Fibroblast of the aortic adventitia (primary cell): ENCODE measurements at places on chromosomes 3 and 15. TPM values are rescaled to one million over a fixed set of nuclear protein-coding genes. Genes with fewer than 3 reads are reported as not detected.

TRIM71 gene
- not detected in 2 replicates for total RNA-seq

PLA2G4D gene
- not detected in 2 replicates for total RNA-seq

GLT8D1 gene
- total RNA-seq, result 71.1 and 107 TPM in 2 replicates

TRH gene
- 2.5 TPM in 1 of 2 replicates, not detected in the other for total RNA-seq

GOLGA8G gene
- not detected in 2 replicates for total RNA-seq

CRYGS gene
- 1.3 TPM in 1 of 2 replicates, not detected in the other for total RNA-seq

MCF2L2 gene
- 0.09 TPM in 1 of 2 replicates, not detected in the other for total RNA-seq

RFT1 gene
- total RNA-seq, result 13.9 and 15.4 TPM in 2 replicates

ZMYND10 gene
- 0.81 and 0.82 TPM in 2 replicates for total RNA-seq

FRG2C gene
- not detected in 2 replicates for total RNA-seq

PP2D1 gene
- not detected in 2 replicates for total RNA-seq

DNA sequence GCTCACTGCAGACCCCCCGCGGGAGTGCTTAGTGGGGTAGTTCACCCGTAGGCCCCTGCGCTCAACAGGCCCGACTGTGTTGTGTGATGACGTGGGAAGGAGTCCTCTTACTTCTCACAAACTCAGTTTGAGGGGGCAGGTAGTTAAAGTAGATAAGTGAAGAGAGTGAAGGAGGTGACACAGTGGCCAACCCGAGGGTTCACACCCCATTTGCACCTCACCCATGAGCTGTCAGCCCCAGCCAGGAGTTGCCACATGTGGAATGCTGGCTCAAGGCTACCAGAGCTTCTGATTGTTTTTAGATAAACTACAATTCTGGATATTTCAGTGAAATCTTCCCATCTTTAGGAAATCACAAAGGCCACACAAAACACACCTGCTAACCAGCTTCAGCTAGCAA, 64.1 kb upstream of the ABHD17C start:
- DNase-seq, result no peak

DNA sequence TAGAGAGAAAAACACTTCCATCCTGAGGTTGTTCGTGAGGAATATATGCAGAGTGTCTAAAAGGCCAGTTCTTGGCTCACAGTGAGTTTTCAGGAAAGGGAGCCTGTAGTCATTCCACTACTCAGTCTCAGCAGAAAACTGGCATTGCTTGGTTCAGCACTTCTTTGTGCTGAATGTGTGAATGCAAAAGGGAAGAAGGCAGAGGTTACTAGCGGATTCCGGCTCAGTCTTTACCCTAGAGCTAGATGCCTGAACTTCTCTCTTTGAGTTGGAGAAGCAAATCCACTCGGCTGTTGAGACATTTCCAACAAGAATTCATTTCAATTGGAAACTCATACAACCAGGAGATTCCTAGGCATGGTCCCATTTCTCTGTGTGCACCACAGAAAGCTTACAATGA, 23.1 kb upstream of the FRMD4B start:
- no peak for DNase-seq

DNA sequence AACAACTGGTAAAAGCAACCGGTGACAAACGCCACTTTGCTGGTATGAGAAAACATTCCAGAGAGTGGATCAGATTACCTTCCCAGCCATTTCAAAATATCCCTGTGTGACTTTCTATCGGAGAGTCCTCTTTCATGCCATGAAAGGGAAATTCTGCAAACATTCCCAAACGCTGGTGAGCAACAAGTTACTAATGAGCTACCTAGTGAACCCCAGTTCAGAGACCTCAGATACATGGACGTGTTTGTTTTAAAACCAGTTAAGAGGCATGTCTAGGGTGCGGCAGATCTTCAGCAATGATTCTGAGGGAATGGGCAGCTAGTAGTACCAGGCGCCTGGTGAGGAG, 418.2 kb upstream of the NR2F2 start:
- DNase-seq, result no peak

DNA sequence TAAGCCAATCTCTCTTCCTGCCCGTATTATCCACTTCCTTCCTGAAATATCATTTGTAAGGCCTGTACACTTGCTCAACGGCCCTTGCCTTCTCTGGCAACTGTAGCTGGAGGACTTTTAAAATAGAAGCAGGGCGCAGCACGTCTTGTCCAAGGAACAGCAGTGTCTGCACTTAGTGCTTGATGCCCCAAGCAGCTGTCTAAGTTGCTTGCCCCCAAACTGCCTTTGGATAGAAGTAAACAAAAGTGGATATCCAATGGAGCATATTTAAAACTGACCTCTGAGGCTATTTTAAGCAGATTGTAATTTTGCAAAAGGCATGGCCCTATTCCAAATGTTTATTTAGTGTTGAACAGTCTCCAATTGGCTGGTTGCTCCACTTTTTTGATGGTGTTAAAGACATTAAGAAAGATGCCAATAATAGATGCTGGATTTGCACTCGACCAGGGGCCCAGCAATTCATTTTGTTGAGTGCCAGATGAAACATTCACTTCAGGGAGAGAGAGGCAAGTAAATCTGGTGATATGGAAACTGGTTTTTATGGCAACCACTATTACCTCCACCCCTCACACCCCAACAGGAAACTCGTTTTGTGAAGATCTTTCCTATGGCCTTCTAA, 526.8 kb upstream of the TBL1XR1 start:
- peak; percentile 61 for DNase-seq

DNA sequence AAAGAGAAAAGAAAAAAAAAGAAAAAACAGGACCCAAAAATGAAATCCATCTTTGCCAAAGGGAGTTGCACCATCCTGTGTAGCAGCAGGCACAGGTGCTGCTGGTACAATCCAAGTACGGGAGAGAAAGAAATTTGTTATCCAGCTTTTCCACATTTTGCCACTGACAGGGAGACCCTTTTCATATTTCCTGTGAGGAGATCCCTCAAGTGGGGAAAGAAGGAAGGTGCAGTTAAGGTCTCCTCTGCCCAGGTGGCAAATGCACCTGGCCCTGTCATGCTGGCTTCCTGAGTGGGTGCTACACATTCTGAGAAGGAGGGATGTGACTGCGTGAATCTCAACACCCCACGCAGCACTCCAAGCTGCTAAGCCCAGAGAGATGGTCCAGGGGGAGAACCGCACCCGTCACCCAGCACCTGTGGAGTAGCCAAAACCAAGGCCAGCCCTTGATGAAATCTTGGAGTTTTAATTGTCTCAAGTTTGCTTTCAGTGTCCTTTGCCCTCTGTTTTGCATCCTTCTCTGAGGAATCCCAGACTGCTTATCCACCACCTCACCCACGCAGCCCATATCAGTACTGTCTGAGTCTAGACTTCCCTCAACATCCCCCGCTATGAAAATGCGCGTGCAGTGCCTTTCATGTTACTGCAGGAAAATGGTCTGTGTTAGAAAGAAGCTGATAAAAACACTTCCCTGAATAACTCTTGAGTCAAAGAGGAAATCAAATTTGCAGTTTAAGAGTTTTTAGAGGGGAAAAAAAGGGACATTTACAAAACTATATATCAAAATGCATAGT, 141.9 kb upstream of the THBS1 start:
- no peak for DNase-seq

DNA sequence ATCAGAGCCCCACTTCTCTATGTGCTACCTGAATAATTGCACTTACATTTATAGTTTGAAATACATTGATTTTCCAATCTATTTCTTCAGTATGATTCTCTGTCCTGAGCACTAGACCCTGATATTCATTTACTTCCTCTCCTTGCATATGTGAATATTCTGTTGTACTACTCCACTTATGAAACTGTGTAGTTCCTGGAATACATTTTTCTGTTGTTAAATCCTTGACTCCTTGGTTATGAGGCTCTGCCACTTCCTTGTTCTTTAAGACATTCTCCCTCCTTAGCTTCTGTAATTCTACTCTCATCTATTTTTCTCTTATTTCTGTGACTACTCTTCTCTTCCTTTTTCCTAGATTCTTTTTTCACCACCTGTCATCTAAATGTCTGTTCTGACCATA, 12.9 kb upstream of the MGA start:
- DNase-seq, result no peak

DNA sequence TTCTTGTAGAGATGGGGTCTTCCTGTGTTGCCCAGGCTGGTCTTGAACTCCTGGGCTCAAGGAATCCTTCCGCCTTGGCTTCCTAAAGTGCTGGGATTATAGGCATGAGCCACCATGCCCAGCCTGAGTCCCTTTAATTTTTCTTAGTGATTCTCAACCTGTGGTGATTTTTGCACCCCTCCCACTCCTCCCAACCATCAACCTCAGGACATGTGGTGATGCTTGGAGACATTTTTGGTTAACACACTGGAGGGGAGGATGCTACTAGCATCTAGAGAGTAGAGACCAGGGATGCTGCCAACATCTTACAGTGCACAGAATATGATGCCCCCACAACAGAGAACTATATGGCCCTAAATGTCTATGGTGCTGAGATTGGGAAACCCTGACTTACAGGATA, 83.0 kb upstream of the LMOD3 start:
- no peak for DNase-seq

DNA sequence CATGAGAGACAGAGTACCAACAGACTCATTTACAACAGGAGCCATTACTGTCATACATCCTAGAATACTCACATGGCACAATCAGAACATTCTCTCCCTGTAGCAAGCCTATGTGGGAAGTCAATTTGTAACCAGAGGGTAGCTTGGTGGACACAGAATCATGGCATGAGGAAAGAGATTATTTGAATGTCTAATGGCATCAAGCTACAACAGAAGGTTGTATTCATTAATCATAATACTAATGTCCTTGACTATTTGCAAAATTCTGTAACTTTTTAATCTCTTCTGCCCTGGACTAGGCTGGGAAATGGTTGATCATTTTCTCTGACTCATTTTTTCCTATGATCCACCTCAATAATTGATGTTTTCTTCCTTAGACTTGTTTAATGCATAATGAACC, 345.2 kb upstream of the IL12A start:
- no peak for DNase-seq

DNA sequence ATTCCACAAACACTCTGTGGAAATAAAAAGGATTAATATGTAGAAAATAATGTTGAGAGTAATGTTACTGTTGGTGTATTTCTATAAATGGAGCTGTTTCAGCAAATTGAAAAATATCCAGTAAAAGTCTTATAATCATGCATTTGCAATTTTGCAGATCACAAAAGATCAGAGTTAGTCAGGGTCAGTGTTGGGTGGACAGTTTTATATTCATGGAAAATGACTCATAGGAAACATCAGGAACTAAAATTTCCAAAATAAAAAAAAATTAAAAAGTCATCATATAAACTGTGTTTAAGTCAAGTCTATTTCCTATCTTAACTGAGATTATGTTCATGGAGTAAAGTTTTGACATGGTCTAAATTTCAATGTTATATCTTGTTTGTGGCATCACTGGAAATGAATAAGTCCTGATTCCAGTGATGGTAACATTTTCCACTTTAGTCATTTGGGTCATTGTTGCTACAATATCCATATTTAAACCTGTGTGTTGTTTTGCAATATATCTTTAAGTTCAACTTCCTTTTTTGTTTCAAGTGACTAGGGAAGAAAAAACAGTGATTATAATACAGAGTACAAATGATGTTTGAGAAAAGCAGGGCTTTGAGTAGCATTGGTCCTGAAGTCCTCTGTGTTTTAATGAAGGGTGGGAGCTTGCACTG, 37.8 kb downstream of the MITF start:
- no peak for DNase-seq

DNA sequence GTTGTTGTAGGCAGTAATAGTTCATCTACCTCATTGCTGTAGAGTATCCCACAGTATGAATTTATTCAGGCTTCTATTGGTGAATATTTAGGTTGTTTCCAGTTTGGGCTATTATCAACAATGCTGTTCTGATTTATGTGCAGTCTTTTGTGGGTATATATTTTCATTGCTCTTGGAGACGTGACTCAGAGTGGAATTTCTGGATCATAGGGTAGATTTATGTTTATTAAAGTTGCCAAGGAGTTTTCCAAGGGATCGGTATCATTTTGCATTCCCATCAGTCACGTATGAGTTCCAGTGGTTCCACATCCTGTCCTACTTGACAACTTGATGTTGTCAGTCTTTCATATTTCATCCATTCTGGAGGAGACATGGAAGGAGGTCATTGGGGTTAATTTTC, 8.4 kb upstream of the HRH1 start:
- peak; percentile 90 for DNase-seq

GRCh38 chr3:45547764-45548680, 46.5 kb upstream of the LIMD1 start:
- peak; percentile 62 for DNase-seq

GRCh38 chr3:10855871-10856662, 40.0 kb downstream of the SLC6A11 start:
- DNase-seq, result no peak

GRCh38 chr3:20194793-20195460, 8.9 kb upstream of the SGO1 start:
- DNase-seq, result peak; percentile 16

GRCh38 chr3:167876620-167877281, 141.2 kb downstream of the SERPINI1 start:
- DNase-seq, result peak; percentile 86

- no peak for DNase-seq
These were observed 240.9 kb upstream of the EIF1B start for GRCh38 chr3:40068636-40069035.
